ENCODE measurements at places on chromosomes 1 and 21.

- no peak for DNase-seq
Observed at GRCh38 chr1:245677461-245678240, 522.9 kb downstream of the KIF26B start.

GRCh38 chr1:92244376-92244775, 26.7 kb downstream of the C1orf146 start:
- DNase-seq: no peak

DNA sequence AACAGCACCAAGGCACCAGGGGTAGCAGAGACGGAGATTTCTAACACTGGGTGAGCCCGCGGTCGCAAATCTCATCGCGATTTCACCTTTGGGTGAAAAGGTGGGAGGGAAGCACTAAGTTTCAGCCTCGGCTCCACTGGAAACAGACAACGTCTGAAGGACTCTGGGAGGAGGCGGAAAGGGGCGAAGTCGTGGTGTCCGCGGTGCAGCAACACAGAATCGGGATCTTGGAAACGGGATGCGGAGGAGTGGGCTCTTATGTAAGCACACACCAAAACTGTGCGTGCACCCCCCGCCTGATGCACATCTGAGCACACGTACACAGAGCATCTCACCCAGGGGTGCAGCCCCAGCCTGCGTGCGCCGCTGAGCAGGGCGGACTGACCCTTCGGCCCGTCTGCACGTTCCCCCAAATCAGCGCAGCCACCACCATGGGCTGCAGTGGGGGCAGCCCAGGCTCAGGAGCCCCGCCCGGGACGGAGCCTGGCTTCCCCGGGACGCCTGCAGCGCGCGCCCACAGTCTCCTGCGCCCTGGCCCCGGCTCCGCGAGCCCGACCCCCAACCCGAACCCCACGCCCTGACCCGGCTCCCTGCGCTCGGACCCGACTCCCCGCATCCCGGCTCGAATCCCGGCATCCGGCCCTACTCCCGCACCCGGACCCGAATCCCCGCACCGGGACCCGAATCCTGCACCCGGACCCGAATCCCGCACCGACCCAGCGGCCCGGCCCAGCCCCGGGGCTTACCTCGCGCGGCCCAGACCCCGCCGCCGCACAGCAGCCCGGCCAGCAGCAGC, 670 bp downstream of the CLSTN1 start:
- no peak for DNase-seq

DNA sequence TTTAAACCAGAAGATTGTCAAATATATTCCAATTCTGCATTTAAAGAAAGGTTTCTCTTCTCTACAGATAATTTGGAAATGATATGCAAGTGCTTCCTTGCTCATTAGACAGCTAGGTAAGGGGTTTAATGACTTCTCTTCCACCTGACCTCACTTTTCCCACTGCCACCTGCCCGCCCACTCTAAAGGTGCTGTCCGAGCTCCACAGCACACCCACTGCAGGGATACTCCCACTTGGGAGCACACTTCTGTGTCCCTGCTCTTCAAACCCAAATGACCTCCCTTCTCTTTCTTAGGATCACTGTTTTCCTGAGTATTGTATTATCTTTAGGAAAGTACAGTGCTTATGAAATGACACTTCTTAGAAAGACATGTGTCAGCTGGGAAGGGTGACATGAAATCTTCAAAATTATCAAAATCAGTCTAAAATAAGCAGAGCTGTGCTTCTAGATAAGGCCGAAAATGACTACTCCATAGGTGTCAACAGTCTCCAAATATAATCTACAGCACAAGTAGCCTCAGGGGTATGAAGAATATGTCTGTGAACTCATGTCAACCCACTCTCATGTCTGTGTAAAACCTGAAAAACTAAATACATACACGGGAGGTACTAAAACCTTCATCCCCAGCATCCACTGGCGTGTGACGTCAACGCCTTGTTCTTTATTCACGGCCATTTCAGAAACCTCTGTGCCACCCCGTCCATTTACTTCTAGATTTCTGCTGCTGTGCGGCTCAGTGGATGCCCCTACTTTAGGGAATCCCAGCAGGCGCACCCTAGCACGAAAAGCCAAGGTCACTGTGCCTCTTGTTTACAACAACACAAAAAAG, 71.0 kb downstream of the SLC45A1 start:
- no peak for DNase-seq

GRCh38 chr1:108027389-108027788, 62.4 kb upstream of the VAV3 start:
- DNase-seq: no peak

DNA sequence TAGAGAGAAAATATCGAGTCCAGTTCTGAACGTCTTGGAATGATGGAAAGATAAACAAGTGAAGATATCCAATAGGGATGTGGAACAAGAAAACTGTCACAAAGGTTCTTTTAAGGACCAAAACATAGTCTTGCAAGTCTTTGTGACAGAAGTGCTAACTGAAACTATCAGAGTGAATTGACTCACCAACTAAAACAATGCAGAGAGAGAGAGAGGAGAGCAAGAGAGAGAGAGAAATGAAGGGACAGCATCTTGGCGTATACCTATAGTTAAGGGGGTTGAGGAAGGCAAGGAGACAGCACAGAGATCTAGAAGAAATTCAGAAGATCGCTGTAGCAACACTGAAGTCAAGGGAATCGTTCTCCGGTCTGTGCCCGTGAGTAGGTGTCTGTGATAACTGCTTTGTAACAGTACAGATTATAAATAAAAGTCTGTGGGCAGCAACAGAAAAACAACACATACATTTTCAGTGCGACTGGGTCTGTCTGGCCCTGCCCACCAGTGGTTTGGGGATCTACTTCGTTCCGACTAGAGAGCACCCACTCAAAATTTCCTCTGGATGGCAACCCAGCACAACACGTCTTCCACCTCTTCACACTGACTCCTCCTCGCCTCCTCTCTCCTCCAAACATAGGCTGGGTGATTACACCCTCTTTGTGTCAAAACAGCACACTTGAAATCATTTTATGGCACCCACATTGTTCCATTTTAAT, 4.8 kb upstream of the COA6 start:
- DNase-seq: no peak

GRCh38 chr1:53524428-53525375, 65.5 kb downstream of the DMRTB1 start:
- DNase-seq: no peak

DNA sequence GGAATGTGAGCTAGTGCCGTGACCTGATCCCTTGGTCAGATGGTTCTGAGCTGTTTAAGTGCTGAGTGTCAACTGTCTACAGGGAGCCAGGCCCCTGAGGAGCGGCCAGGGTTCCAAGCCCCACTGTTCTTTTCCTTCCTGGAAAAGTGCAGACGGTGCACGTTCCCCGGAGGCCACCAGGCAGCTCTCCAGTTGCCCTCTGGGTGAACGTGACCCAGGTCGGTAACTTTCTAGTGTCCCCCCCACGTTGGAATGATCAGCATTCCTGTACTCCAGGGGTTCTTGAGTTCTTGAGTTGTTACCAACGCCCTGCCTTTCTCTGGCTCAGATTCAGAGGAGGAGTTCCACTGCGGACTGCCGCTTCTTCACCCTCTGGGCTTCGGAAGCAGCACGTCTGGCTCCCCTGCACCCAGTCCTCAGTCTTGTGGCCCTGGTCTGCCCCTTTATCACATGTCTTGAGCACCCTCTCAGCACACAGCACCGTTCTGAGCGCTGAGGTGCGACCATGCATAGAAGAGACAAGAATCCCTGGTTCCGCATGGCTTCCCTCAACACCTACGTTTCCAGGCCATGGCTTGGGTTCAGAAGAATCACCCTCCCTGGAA, 131.5 kb downstream of the DHRS3 start:
- DNase-seq: no peak

DNA sequence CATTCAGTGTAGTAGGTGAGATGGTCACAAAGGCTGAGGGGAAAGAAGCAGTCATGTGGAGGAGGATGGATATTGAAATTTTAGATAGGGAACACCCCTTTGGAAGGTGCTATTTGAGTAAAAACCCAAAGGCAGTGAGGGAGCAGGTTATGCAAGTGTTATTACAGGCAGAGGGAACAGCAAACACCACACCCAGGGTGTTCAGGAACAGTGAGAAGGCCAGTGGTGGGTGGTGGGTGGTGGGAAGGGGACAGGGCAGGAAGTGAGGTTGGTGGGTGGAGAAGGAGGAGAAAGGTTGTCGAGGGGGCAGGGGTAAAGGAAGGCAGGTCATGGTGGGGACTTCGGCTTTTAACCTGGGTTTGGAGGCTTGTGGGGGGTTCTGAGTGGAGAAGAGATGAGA, 39.2 kb upstream of the SCMH1 start:
- DNase-seq: no peak

GRCh38 chr1:84781946-84782771, 91.9 kb upstream of the SSX2IP start:
- DNase-seq: no peak

GRCh38 chr21:32653326-32653901, 41.2 kb upstream of the CFAP298 start:
- DNase-seq: no peak

GRCh38 chr1:39404876-39405275, 86.6 kb upstream of the BMP8A start:
- DNase-seq: no peak

- no peak for DNase-seq
Observed at GRCh38 chr1:94012708-94013366, 103.6 kb upstream of the GCLM start.

- DNase-seq: no peak
Observed at GRCh38 chr1:145985502-145986439, 10.6 kb downstream of the TXNIP start.

- DNase-seq: no peak
Observed at GRCh38 chr1:46569884-46570725, 18.7 kb upstream of the KNCN start.

DNA sequence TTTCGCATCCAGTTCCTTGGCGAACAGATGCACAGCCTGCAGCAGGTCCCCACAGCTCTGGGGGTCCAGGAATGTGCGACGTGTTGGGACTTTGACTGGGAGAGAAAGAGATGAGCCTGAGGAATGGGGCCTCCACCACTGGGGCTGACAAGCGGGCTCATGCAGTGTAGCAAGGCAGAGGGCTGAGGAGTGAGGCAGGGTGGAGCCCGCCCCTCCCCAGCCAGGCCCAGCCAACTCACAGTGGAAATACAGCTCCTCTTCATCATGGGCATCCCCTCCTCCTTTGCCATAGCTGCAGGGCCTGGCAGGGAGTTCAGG, 30.7 kb downstream of the CDCA8 start:
- DNase-seq: no peak

- DNase-seq: no peak
Observed at GRCh38 chr1:53710584-53710983, 28.4 kb downstream of the GLIS1 start.

DNA sequence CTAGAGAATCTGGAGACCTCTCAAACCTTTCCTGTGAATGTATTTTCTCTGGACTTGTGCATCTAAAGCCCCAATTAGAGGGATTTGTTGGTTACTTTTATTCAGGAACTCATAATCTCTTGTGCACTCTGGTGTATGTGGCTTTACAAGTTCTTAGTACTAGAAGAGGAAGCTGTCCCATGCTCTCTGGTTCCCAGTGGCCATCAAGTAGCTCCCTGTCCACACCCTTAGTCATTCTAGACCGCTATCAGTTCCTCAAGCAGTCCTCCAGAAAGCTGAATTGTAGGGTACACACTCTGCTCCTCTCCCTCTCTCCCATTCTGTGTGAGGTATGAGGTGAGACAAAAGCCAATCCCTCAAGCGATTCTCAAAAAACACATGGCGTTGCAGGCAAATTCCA, 470.3 kb downstream of the PTPRC start:
- no peak for DNase-seq

- no peak for DNase-seq
Observed at GRCh38 chr1:195769461-195769860, 838.8 kb downstream of the KCNT2 start.

DNA sequence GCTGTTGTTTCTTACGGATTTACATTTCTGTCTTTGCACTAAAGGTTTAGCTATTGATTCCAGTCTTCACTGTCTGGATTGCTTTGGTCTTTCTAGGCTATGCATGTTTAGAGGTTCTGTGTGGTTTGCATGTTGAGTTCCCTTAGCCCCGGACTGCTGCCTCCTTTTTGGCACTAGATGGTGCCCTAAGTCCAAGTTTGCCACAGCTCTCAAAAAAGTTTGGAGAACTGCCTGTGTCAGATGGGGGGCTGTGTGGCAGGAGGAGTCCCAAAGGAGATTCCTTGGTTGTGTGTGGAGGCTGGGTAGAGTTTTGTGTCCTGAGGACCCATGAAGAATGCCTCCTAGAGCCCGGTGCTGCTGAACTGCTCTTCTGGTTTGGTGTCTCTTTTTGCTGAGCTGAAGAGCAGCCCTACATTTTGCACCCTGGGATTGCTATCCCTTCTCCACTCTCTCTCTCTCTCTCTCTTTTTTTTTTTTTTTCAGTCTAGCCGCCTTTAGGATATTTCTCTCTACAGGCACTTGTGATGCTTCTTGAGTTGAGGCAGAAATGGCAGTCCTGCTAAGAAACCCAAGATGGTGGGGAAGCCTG, 74.4 kb downstream of the PTGS2 start:
- DNase-seq: no peak

GRCh38 chr1:92365378-92366039, 66.7 kb downstream of the RPAP2 start:
- DNase-seq: no peak

Data from D721Med (cell line).